Epithelial cell of esophagus (primary cell): ENCODE measurements at places on chromosomes 13 and 19.
A peak's percentile ranks its signal among the peaks of the same experiment; 100 is the strongest.

GRCh38 chr13:71797517-71797916 lies 69.5 kb downstream of the DACH1 start:
- DNase-seq = no peak

DNA sequence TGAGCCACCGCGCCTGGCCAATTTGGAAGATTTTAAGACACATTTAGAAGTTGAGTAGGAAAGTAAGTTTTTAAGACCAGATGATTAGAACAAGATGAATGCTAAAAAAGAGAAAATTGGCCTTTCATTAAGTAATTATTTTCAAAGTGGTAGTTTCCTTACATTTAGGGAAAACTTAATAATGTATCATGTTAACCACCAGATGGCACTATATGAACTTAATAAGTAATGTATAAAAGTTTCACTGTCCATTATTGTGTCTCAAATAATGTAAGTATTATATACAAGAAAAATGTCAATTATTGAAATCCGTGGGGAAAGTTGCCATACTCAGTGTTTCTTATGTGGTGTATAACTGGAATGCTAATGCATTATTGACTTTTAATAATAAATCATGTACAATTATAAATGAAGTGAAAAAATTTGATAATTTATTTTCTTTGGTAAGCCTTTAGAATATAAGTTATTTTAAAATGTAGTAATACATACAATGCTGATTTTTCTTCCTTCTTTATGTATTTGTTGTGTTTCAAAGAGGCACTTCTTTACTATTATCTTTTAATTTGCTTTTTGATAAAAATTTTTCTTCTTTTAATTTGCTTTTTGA lies 29.2 kb downstream of the COG6 start:
- peak; percentile 45 for DNase-seq

GRCh38 chr13:46577696-46578589 lies 25.0 kb downstream of the LRCH1 start:
- DNase-seq = no peak

GRCh38 chr19:28257396-28257795 lies 955.6 kb downstream of the UQCRFS1 start:
- no peak for DNase-seq

GRCh38 chr19:51586799-51587198 lies 15.7 kb downstream of the ZNF175 start:
- DNase-seq = no peak

DNA sequence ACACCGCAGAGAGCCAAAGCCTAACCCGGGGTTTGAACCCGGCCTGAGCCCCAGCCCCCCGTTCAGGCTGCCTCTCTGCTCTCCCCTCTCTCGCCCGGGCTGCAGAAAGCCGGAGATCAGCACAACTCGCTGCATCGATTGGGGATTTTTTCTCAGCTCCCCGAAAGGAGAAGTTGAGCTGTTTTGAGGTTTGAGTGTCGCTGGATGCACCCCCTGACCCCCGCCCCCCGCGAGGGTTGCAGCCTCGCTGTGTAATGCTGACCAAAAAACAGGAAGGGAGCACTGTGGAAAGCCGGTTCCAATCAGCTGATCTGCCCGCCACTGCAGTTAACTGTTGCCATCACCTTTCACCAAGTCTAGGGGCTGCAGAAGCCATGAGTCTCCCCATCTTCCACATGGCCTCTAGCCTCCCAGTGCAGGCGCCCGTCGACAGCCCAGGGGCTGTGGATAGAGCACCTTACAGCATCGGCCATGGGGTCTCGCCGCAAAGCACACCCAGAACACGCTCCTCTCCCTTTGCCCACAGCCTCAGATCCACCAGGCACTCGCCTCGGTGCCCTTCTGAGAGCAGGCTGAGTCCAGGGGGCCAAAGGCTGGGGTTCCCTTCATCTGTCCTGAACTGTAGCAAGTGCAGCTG lies 34.5 kb downstream of the MYO9B start:
- no peak for DNase-seq

- no peak for DNase-seq
Observed at GRCh38 chr13:78176880-78177279, 258.2 kb upstream of the EDNRB start.

DNA sequence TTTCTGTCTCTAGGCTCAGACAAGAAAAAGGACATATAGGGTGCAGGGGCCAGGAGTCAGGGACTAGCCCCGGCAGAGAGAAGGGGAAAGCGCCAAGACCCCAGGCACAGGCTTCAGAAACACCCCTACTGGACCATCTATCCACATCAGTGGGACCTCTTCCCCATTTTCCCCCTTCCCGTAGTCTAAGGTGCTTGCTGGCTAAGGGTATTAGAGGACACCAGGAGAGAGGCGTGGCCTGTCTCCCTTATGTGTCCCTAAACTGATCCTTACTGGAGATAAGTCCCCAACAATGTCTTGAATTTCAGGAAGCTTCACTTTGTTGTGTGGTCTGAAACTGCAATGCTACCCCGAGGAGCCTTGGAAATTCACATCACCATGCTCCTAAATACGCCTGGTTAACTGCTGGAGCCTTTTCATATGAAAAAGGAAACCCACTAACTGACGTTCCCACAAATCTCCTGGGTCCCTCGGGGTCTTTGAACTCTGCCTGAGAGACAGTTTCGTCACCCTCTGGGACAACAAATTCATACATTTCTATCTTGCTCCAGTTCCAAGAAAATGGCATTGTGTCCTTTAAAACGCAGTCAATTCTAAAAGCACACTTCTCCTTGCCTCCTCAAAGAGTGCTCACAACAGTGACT lies 197.7 kb downstream of the COL4A1 start:
- DNase-seq = no peak

DNA sequence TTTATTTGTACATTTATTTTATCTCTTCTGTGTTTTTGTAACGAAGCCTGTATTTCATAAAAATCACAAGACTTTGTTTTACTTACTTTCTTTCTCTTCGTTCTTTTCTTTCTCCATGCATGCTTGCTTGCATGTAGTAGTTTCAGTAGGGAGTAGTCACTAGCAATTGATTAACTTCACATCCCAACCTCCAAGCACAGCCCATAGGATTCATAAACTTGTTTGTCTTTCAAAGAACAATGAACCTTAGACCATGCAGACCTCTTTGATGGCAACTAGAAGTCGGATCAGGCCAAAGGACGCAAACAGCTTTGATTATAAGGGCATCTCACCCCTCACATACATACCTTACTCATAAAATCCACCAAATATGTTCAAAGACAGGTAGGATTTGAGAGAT lies 3.1 kb upstream of the PRR20A start:
- DNase-seq = no peak

- DNase-seq = no peak
Observed at GRCh38 chr19:39471756-39472536, 8.7 kb upstream of the TIMM50 start.
